HuH-7.5 (cell line): ENCODE measurements at places on chromosomes 7 and 10.

GRCh38 chr7:1843921-1844335 is 173.9 kb downstream of the ELFN1 start:
- DNase-seq: no peak

- DNase-seq: no peak
Observed at GRCh38 chr10:27950242-27950564, 48.7 kb downstream of the ODAD2 start.

GRCh38 chr7:2824678-2825461 is 19.2 kb downstream of the GNA12 start:
- DNase-seq: no peak

- DNase-seq: no peak
Observed at GRCh38 chr7:1844951-1845390, 174.9 kb downstream of the ELFN1 start.

DNA sequence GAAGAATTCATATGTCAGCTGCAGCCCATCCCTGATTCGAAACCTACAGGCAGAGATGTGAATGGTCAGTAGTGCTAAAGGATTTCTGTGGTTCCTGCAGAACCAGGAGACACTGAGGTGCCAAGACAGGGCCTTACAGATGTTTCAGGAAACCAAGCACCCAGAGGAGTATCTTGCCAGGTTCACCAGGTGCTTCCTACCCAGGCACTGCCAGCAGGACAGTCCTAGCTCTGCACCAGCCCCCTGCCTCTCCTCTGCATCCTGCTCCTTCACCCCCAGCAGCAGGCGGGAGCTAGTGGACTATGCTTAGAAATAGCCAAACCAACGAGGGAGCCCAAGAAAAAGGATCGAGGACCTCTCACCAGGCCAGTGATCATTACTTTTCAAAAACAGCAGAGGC is 4.2 kb upstream of the IKZF1 start:
- no peak for DNase-seq

DNA sequence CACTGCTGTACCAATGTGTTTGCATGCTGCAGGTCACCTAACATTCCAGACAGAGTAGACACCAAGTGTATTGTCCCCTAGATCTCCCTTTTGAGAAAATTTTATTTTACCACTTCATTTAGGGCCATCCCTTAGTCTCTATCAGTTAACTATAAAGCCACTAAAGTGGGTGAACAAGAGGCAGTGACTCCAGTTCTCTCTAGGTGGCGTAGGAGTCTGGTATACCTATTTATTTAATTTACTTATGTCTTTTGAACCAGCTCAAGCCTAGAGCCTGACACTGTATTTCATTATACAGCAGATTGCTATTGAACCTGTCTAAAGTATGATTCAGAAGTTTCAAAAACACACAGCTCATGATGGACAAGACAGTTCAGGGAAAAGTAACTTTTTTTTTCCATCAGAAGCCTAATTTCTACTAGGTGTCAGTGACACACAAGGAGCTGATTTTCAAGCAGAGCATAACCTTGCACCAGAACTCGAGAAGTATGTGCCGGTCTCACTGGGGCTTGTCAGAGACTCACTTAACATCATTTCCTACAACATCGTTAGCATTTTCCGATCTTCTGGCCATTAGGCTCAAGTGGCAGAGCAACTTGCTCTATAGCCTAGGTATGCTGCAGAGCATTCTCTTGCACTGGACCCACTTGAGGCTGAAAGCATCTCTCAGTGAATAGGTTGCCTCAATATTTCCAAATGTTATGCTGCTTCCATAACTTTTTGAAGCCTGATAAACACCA is 175.4 kb downstream of the CDC14C start:
- DNase-seq: no peak

DNA sequence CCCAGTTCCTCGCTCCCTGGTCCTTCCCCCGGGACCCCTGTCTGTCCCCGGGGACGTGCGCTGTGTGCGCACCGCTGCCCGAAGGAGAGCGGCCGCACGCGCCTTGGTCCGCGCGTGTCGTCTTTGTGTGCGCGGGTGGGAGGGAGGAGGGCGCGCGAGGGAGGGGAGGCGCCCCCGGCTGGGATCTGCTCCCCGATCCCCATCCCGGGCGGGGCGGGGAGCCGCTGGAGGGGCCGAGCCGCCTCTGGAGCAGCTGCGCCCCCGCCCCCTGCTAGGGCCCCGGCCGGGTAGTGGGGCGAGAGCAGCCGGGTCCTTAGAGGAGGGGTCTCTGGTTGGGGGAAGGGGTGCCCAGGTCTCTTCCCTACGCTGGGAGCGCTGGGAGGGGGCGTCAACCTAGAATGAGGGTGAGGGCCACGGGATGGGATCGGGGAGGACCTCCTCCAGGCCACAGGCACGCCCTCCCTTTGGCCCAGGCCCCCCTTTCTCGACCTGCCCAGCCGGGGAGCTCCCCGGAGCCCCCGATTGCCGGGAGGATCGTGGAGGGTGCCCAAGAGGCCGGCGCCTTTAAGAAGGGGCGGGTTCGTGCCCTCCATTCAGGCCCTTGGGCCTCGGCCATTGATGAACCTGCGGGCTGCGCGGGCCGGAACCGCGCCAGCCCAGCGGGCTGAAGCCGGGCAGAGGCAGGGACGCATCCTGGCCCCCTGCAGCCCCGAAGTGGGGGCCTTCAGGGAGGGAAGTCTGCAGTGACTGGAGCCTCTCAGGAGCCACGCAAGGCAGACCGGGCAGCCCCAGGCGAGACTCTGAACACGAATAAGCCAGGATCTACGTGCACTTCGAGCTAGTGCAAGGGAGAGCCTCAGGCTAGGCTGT is 678 bp downstream of the SH2B2 start:
- no peak for DNase-seq
